LHCN-M2 (cell line): ENCODE measurements at places on chromosomes 7 and 10. TPM values are rescaled to one million over a fixed set of nuclear protein-coding genes. Genes with fewer than 3 reads are reported as not detected.

- DNase-seq, result no peak
These were observed 56.5 kb upstream of the KDM7A start for GRCh38 chr7:140232957-140233917.

DNA sequence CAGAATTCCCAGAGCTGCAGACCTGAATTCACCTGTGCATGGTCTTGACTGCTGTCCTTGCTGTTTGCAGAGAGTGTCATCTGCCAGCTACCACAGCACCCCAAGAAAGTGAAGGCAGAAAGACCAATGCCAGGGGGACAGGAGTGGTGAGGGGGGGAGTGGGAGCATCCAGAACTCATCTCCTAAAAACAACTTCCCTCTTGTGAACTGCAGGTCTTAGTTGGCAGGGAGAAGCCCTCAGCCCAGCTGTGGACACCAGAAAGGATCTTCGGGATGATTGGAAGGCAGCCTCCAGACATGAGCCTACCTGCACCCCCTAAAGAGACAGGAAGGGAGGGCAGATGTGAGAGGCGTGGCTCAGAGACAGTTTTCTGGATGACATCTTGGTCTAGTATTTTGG, 615.8 kb upstream of the MGMT start:
- no peak for DNase-seq

LAMB1 gene
- total RNA-seq, result 140 and 161 TPM in 2 replicates

PARG gene
- 22.8 and 23.1 TPM in 2 replicates for total RNA-seq

- no peak for DNase-seq
These were observed 34.6 kb downstream of the MGAM2 start for GRCh38 chr7:142146124-142146523.

CNPY1 gene
- total RNA-seq, result not detected in 2 replicates

GRCh38 chr7:159015454-159016410, 128.9 kb downstream of the VIPR2 start:
- DNase-seq, result peak; percentile 26

DNA sequence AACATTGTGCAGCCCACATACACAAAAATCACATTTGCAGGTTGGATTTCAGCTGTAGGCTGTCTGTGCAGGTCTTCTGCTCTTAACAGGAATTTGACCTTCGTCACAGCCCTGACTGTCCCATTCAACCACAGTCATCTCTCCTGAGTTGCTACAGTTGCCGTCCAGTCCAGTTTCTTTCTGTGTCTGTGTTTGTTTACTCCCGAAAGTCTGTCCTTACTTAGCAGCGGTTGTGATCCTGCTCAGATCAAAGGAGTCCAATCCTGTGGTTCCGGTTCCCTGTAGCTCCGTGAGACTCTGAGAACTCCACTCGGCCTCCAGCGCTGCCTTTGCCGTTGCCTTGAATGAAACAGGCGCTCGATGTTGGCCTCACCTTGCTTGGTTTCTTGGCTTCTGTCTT, 111.6 kb upstream of the GATA3 start:
- DNase-seq, result no peak

GRCh38 chr10:60769406-60769805, 8.9 kb upstream of the CDK1 start:
- no peak for DNase-seq

- peak; percentile 98 for DNase-seq
These were observed 76.4 kb upstream of the LRRC17 start for GRCh38 chr7:102836191-102836919.

FAM237B gene
- not detected in 2 replicates for total RNA-seq

DNA sequence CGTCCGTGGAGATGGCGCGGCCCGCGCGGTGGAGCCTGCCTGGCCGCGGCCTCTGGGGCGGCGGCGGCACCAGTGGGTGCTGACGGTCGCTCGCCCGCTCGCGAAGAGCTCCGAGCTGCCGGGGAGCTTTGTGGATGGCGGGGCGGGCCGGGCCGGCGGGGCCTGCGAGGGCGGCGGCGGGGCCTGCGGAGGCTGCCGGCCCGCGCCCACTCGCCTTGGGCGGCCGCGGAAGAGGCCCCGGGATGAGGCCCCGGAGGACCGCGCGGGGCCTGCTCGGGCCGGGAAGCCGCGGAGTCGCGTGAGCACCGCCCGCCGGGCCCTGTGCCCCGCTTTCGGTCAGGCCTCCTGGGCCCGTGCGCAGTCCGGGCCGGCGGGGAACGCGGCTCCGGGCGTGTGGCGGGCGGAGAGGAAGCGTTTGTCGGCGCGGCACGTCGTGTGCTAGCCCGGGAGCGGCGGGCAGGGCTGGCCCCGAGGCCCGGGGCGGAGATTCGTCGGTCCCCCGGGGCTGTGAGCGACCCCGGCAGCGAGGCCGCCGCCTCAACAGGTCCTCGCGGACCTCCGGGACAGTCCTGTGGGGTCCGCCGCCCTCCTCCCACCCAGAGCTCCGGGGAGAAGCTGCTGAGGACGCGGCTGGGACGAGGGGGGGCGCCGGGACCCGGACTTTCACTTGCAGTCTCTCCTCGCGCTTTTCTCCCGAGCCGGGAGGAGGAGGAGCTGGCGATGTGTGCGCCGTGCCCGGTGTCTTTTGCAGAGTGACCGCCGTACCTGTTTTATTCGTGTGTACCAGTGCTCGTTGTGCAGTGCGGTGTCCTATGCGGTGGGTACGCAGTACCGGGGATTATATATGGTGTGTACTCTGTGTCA, 578 bp downstream of the ZMYND11 start:
- peak; percentile 51 for DNase-seq

GRCh38 chr7:150556521-150557138, 10.6 kb upstream of the GIMAP4 start:
- no peak for DNase-seq

SDHAF3 gene
- 23.0 and 34.6 TPM in 2 replicates for total RNA-seq

GRCh38 chr10:77162697-77163096, 474.9 kb downstream of the KCNMA1 start:
- peak; percentile 78 for DNase-seq

- no peak for DNase-seq
These were observed 184.7 kb upstream of the KCTD7 start for GRCh38 chr7:66443946-66444345.

DNA sequence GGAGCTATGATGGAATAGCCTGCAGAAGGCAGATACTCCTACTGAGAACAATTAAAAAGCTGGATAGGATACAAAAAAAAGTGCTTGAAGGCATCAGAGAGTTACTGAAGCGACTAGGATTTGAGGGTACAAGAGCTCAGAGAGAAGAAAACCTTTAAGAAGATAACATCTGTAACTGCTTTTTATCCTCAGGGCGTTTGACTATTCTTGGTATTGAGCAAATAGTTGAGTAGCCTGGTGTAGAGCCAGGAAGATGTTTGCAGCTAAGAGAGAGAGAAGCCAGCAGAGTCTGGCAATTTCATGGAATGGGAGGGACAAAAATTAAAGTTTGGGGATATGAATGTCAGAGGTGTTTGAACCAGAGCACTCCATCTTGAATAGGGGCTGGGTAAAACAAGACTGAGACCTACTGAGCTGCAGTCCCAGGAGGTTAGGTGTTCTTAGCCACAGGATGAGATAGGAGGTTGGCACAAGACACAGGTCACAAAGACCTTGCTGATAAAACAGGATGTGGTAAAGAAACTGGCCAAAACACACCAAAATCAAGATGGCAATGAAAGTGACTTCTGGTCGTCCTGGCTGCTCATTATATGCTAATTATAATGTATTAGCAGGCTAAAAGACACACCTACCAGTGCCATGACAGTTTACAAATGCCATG, 428.8 kb downstream of the SH2D4B start:
- DNase-seq, result no peak

GRCh38 chr10:101354328-101355071, 535 bp downstream of the BTRC start:
- DNase-seq, result peak; percentile 22

GDF2 gene
- total RNA-seq, result not detected in 2 replicates

SPDYE11 gene
- total RNA-seq, result not detected in 2 replicates

LLCFC1 gene
- not detected in 2 replicates for total RNA-seq

FRAT2 gene
- total RNA-seq, result 4.8 and 5.2 TPM in 2 replicates

- DNase-seq, result no peak
These were observed 336.8 kb downstream of the TFEC start for GRCh38 chr7:115693779-115694178.

PLCE1 gene
- total RNA-seq, result 5.4 and 6.7 TPM in 2 replicates

DGKB gene
- under 0.01 and 0.06 TPM in 2 replicates for total RNA-seq

GRCh38 chr10:99654390-99655175, 4.7 kb upstream of the ENTPD7 start:
- DNase-seq, result no peak

- DNase-seq, result no peak
These were observed 33.0 kb downstream of the C10orf90 start for GRCh38 chr10:126637501-126637900.
